ENCODE measurements at places on chromosomes 12 and 14. TPM values are rescaled to one million over a fixed set of nuclear protein-coding genes. Genes with fewer than 3 reads are reported as not detected.

- DNase-seq, result peak; percentile 74
Observed at GRCh38 chr12:128813392-128813791, 10.4 kb downstream of the SLC15A4 start.

- DNase-seq, result no peak
Observed at GRCh38 chr12:25186788-25187402, 8.1 kb downstream of the DNAI7 start.

- no peak for DNase-seq
Observed at GRCh38 chr12:80291108-80291754, 152.8 kb upstream of the PTPRQ start.

Gene TWF1
- 50.2 TPM for total RNA-seq

DNA sequence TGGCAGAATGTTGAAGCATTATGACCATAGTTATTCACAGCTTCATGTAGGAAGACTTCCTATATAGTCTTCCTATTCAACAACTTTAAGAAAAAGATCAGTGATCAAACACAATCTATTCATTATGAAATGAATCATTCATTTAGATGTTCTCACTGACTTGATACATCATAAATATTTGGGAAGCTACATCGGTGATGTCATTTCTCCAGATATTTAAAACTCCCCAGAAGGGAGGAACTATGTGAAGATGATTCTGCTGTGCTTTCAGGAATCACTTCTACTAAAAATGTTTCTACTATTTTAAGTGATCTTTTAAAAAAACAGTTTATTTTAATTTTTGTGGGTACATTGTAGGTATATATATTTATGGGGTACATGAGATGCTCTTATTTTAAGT, 316.4 kb downstream of the BCAT1 start:
- no peak for DNase-seq

GRCh38 chr14:90093942-90094595, 32.3 kb downstream of the KCNK13 start:
- peak; percentile 48 for DNase-seq

DNA sequence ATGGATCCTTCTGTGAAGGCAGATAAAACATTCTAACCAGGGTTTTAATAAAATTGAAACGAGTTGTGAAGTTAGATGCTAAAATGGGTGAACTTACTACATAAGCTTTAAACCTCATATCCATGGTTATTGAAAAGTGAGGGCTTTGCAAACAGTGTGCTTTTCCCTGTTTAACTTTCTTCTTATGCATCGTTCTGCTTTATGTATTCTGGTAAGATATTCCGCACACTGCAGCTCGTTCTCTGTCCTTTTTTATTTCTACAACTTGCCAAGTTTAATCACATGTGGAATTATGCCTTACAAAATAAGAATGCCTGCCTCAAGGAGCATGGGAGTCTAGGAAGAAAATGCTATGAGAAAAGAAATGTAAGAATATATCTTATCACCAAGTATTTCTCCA, 30.9 kb downstream of the PELI2 start:
- no peak for DNase-seq

- DNase-seq, result no peak
Observed at GRCh38 chr12:47746073-47746472, 12.6 kb downstream of the RAPGEF3 start.

Gene ALX1
- total RNA-seq, result 1.2 TPM

DNA sequence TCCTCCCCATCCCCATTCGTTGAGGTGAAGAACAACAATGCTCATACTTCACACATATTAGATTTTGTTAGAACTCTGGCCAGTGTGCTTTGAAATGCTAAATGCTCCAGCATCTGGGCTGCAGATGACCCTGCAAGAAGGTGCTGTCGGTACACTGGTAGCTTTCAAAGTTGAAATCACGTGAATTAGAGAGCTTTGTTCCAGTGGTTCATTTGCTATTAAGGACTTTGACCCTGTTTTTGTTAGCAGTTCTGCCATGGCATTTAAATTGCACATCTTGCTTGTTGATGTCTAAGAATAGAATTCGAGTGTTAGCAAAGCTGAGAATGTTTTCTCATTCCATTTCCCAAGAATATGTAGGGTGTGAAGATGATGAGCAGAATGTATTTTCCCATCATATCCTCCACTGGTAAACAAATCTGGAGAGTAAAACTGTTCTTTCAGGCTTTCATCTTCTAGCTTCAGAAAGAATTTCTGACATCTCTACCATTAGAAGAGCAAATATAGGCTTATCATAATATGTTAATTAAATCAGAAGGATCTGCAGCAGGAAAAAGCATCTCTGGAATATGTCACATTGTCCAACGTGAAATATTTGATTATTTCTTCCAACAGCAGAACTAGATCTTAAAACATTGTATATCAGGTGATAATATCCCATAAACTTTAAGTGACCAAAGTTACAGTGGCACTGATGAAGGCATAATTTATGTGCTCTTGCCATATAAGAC, 98.8 kb upstream of the PDE3A start:
- no peak for DNase-seq

Gene GPX2
- not detected for total RNA-seq

DNA sequence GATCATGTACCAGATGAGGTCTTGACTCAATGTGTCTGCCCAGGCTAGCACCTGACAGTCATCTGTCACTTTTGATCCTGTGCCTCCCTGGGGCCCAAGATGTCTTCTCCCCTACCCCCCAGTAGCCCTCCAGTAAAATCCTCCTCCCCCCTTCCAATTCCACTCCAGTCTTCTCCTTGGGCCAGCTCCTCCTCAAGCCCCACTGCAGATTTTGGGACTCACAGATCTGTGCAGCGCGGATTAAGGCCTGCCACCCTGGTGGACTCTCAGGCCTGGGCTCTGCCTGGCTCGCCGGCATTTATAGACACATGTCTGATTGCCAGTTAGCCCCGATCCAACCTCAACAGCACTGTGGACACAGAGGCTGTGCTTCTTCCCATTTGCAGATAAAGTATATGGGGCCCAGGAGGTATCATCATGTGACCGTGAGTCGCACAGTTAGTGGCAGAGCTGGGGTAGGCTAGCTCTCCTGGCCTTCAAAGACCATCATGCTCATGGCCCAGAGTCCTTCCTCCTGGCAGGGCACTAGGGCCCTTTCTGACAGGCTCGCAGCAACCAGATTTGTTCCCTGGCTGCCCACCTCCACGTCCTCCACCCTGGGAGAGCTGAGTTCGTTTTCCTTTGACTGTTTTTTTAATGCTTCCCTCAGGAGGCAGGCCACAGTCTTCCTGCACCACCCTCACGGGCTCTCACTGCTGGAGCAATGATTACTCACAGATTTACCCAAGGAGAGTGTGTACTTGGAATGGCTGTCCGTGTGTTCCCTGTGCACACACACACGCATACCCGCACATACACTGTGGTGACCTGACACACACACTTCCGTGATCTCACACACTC, 98.3 kb upstream of the DIO3 start:
- no peak for DNase-seq

DNA sequence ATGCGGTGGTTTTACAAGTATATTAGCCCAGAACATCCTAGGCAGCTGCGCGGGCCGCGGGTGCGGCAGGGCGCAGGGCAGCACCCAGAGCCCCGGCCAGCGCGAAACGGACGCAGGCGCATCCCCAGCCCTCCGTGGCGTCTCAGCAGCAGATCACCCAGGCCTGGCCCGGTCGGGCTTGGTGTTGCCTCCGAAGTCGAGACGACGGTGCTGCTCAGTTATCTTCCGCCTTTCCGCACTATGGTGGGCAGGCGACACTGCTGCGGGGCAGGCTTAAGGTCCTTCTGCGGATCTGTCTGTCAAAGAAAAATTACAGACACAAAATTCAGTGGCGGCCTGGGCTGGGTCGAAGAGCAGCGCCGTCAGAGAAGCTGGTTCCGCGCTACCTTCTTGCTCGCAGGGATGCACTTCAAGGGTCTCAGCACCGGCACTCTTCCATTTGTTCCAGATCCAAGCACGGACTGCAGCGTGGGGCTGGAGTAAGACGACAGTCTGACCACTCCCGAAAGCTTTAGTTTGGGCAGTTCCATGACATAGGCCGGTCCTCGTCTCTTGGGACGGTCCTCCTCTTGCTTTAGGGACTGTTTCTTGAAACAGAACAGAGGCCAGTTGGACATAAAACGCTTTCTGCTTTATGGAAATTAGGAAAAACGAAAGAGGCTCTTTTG, 75.8 kb downstream of the MOK start:
- DNase-seq, result no peak

GRCh38 chr14:98183556-98183955, 1088.4 kb downstream of the BCL11B start:
- DNase-seq, result no peak

- peak; percentile 19 for DNase-seq
Observed at GRCh38 chr14:77004711-77005460, 23.6 kb downstream of the IRF2BPL start.

Gene FSCB
- 1.4 TPM for total RNA-seq

DNA sequence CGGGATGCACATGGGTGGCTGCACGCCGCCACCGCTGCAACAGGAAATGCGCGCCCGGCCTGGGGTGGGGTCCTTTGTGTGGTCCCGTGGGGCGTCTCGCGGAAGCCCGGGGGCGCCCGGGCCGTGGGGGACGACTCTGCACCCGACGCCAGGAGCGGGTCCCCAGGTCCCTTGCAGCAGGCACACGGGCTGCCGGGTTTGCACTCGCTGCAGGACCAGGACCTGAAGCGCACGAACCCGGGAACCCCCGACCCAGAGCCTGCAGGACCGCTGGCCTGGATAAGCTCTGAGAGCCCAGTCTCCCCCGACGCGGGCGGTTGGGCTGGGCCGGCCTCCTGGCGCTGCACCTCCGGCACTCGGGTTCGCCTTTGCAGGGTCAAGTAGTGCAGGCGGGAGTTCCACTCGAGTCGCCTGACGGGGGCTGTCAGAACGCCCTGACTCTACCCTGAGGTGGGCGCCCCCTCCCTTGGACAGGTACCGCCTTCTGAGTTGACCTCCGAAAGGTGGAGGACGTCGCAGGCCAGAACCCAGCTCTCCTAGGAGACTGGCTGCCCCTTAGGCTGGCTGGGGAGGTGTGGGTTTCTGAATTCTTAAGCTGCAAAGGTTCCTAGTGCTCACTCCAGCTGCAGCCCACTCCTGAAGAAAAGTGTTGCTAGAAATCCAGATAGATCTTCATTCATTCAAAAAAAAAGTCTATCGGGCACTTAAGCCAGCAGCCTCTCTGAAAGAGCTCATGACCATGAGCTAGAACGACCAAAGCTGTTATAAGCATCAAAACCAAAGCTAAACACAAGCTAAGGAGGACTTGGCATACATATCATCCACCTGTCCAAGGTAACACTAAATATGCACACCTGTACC, 68.0 kb downstream of the RNF34 start:
- DNase-seq, result no peak

Gene RNASE7
- total RNA-seq, result not detected

- DNase-seq, result peak; percentile 98
Observed at GRCh38 chr12:64083285-64084210, 138.5 kb downstream of the KICS2 start.

DNA sequence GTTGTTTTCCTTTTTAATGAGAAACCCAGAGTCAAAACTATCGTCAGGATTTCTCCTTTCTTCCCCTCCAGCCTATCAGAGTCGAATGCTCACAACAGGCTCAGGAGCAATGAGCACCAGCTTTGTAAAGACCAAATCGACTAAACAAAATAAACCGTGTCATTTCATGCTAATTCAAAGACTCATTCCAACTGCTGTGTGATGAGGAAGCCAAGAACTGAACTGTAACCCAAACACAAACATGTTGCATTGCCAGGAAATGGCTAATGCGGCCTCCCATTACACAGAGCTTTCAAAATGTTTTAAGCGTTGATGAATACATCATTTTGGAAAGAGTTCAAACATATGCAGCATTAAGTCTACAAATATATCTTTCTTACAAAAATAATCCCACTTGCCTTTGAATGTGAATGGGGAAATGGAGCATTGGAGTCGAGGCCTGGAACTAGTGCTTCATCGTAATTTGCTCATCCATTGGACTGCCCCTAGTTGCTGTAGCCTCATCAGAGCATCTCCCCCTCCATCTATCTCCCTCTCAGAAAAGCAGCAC, 349.5 kb downstream of the GXYLT1 start:
- no peak for DNase-seq

Gene NDRG2
- total RNA-seq, result 10.5 TPM

Measured in fibroblast of the aortic adventitia (primary cell).